ENCODE measurements at places on chromosomes 6 and 20. TPM values are rescaled to one million over a fixed set of nuclear protein-coding genes. Genes with fewer than 3 reads are reported as not detected.
A peak's percentile ranks its signal among the peaks of the same experiment; 100 is the strongest.

SAMD10 gene
- total RNA-seq: 1.2 TPM

FOXA2 gene
- not detected for total RNA-seq

NRM gene
- 19.9 TPM for total RNA-seq

DNA sequence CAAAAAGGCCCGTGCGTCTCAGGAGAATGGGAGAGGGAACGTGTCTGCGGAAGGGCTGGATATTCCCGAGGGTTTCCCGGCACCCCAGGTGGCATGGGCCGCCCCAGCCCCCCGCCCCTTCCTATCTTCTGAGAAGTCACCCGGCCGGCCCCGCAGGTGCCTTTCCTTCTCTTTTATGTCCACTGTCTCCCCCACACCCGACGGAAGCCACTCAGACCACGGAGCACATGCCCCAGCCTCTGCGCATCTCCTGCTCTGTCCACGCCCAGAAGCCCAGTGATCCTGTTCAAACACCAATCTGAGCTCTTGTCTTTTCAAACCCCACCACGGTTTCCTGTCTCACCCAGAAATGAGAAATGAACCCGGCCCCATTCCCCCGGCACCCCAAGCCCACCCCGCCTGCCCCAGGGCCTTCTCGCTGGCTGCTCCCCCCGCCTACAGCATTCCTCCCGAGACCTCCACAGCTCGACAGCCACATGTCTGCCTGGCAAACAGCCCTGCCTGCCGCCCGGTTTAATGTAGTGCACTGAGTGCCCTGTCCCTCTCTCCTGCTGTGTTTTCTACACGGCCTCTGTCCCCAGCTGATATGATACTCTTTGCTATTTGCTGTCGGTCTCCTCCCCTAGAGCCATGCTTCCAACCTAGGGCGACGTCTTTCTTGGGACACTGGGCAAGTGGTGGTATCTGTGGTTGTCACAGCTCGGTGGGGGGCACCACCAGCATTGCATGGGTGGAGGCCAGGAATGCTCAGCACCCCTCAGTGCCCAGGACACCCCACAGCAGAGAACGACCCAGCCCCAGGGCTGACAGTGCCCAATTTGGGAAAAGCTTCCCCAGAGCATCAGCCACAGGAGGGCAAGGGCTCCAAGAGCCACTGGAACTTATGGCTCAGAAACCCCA lies 182.7 kb downstream of the TAF4 start:
- no peak for DNase-seq

DNA sequence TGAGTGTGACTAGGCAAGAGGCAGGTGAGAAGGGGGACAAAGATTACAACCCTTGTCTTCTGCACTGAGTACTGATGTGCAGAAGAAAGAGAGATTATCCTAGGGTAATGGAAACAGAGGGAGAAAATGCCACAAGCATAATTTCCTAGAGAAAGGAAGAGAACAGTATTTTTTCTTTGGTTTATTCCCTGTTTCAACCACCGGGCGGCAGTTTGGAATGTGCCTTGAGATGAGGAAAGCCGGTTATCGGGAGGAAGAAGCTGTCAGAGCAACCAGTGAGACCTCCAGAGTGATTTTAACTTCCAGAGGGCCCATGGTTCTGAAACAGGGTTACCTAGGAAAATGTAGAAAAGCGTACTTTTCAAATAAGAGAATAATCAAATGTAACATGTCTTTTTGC lies 121.4 kb downstream of the REV3L start:
- DNase-seq: peak; percentile 49

DNA sequence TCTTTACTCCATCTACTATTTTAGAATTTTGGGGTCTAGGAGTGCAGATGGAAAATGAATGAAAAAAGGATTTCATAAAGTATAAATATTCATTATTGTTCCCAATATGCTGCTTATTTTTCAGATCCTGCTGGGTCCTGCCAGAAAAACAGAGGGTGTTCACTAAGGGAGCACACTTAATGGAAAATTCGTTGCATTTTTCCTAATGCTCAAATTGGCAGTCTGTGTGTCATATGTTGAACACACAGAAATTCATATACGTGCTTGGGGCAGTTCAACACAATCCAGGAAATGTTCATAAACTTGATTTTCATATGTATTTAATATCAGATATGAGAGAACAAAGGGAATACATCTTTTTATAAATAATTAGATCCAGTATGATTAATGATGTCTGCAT lies 1019.4 kb downstream of the EPHA7 start:
- DNase-seq: no peak

DNA sequence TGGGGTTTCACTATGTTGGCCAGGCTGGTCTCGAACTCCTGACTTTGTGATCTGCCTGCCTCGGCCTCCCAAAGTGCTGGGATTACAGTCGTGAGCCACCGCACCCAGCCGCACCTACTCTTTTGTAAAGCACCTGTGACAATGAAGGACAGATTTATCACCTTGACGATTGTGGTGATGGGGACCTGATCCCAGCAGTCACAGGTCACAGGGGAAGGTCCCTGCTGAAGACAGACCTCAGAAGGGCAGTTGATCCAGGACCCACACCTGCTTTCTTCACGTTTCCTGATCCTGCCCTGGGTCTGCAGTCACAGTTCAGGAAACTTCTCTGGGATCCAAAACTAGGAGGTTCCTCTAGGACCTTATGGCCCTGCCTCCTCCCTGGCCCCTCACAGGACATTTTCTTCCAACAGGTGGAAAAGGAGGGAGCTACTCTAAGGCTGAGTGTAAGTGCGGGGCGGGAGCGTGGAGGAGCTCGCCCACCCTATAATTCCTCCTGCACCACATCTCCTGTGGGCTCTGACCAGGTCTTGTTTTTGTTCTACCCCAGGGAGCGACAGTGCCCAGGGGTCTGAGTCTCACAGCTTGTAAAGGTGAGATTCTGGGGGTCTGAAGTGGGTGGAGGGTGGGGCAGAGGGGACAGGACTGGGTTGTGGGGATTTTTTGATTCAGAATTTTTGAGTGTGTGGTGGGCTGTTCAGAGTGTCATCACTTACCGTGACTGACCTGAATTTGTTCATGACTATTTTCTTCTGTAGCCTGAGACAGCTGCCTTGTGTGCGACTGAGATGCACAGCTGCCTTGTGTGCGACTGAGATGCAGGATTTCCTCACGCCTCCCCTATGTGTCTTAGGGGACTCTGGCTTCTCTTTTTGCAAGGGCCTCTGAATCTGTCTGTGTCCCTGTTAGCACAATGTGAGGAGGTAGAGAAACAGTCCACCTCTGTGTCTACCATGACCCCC lies 3.0 kb downstream of the HLA-E start:
- DNase-seq: no peak

- DNase-seq: no peak
Observed at GRCh38 chr6:123598011-123598410, 38.7 kb downstream of the TRDN start.

GRCh38 chr20:43913291-43914025 lies 1.2 kb upstream of the TOX2 start:
- no peak for DNase-seq

GRCh38 chr6:74785236-74785635 lies 420.6 kb downstream of the COL12A1 start:
- peak; percentile 11 for DNase-seq

GRCh38 chr6:26017632-26017966 lies 55.0 kb downstream of the TRIM38 start:
- peak; percentile 41 for DNase-seq

DNA sequence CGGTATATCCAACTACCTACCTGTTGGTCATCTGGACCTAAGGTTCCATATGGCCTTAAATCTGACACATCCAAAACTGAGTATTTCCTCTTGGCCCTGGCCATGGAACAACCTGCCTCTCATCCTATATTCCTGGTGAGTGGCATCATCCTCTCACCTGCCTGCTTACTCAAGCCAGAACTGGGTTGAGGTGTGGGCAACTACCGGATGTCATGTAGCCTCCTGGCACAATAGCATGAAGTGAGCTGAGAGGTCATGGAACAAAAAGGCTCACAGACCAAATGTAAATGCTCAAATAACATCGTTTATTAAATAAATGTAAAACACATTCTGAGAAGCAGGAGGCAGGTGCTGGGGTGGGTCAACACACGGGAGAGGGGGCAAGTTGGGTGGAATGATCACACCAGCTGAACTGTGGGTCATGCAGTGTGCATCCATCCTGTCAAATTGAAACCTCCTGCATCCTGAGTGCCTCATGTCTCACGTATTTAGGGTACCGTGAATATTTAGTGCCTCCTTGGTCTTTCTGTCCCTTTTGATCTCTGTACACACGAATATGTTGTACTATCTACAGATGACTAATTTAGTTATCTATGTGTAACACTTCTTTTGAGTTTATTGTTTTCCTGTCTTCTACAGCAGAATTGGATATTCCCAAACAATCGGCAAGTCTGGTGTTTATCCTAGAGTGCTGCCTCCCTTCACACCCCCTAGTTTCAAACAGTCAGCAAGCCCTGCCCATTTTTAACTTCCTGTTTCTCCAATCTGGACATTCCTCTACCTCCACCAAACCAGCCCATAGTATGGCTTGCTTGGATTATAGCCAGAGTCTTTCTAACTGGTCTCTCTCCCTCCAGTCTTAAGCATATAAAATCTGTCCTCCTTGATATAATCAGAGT lies 7.9 kb upstream of the POU5F1 start:
- no peak for DNase-seq

DNA sequence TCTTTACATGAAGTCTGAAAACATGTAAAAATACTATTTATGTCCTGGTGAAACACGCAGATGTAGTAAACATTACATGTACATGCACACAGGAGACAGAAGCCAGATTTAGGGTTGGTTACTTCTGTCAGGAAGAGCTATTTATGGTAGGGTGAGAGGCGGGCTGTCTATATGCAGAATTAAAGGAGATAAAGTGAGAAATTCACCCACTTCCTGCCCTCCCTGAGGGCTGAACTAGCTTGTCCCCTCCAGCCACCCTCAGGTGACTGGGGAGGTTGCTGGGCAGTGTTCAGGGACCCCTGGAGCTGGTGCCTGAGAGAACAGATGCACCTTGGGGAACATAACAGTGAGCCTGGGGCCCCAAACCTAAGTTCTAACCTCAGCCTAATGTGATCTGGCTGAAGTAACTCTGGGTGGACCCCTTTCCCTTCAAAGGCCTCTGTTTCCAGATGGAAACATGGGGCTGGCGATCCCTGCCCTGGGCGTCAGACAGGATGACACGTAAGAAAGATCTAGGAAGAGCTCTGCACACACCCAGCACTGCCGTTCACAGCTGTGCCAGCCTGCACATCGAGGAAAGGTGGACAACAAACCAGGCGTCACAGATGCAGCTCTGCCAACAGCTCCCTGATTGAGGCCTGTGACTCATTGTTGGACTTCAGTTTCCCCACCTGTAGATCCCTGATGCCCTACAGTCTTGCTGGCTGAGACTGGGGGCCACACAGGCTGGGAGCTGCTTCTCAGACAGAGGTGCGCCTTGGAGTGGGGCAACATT lies 1.3 kb downstream of the PI16 start:
- peak; percentile 15 for DNase-seq

- DNase-seq: no peak
Observed at GRCh38 chr6:109420751-109421150, 19.7 kb downstream of the PPIL6 start.

DNA sequence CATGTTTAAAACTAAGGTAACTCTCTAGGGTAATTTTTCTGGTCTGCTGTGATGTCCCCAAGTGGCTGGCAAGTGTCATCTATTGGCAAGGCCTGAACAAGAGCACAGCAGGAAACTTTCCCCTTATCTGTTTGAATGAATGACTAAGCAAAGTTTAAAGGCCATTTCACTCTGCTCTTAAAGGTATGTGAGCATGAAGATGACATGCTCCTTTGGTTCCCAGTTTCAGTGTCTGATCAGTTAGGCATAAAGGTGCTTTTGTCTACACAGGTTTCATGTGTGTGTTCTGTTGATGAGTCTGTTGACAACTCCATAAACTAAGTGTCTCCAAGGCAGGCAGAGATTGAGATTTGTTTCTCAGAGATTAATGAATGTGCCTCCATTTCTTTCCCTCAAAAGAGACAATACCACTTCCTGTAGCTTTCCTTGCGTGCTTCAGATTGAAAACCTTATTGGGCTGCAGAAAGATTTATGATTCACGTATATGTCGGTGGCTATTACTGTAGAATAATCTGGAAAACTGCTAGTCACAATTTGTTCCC lies 83.9 kb downstream of the MAP3K7 start:
- no peak for DNase-seq

GRCh38 chr6:49110916-49111315 lies 352.1 kb downstream of the MMUT start:
- no peak for DNase-seq

- peak; percentile 34 for DNase-seq
Observed at GRCh38 chr6:116330511-116330910, 40.2 kb upstream of the DSE start.

DNA sequence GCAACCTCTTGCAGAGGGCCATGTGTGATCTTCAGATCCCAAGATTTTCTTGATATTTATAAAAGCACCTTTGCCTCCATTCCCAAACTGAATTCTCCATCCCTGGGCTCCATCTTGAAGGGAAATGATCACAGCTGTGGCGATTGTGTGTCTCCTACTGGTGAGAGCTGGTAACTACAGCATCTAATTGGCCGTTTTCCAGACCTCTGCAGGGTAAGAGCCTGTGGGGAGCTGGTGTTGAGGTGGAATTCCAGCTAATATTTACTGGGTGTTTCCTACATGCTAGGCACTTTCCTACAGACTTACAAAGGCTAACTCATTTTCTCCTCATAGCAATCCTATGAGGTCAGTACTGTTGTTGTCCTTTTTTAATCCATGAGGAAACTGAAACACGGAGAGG lies 59.2 kb upstream of the FNDC1 start:
- peak; percentile 53 for DNase-seq

DNA sequence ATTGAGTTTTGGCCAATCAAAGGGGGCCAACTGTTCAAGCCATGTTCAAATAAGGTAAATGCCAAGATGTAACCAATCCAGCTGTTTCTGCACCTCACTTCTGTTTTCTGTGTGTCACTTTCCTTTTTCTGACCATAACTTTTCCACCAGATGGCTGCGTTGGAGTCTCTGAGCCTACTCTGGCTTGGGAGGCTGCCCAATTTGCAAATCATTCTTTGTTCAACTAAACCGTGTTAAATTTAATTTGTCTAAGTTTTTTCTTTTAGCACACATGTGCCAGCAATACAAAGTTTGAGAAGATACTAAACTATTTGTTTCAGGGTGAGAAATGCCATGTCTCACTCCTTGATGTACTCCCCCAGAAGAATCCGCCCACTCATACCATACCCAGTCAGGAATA lies 52.1 kb downstream of the IYD start:
- no peak for DNase-seq

DNA sequence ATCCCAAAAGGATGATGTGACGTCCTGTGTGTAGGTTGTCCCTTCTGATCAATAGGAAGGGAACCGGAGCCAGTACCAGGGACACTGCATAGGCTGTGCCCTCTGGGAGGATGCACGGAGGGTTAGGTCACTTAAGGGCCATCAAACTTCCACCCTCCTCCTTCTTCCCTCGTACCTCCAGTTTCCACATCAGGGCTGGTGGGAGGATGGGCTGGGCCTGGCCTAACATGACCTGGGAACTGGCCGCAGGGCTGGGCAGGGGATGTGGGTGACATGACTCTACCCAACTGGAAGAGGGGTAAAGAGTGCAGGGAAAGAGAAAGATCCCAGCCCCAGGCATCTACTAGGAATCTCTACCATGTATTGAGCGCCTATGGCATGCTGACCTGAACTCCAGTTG lies 46.2 kb upstream of the MDGA1 start:
- no peak for DNase-seq

All from LHCN-M2 (cell line).